ENCODE measurements at places on chromosomes 3 and 15. TPM values are rescaled to one million over a fixed set of nuclear protein-coding genes. Genes with fewer than 3 reads are reported as not detected.

- DNase-seq = no peak
Observed at GRCh38 chr3:68958932-68959331, 26.6 kb upstream of the TAFA4 start.

RTP1 gene
- total RNA-seq = not detected

GASK1A gene
- total RNA-seq = not detected

GRCh38 chr3:139134678-139135372 lies 90.1 kb upstream of the PRR23C start:
- no peak for DNase-seq

- DNase-seq = no peak
Observed at GRCh38 chr15:40313531-40314398, 6.0 kb upstream of the PLCB2 start.

DNA sequence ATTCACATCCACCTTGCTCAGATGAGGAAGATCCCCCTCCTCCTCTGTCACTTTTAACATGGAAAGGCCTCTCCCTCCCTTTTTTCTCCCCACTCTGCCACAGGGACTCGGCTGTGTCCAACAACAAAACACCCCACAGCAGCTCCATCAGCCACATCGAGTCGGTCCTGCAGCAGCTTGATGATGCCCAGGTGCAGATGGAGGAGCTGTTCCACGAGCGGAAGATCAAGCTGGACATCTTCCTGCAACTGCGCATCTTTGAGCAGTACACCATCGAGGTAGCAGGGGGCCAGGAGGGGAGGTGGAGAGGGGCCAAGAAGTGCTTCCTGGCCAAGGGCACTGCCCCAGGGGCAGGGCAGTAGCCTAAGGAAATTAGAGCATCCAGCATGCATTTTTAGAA lies 331.7 kb upstream of the UMPS start:
- DNase-seq = no peak

- DNase-seq = no peak
Observed at GRCh38 chr3:139534455-139534812, 5.1 kb downstream of the RBP1 start.

TNFAIP8L3 gene
- 19.1 TPM for total RNA-seq

DNA sequence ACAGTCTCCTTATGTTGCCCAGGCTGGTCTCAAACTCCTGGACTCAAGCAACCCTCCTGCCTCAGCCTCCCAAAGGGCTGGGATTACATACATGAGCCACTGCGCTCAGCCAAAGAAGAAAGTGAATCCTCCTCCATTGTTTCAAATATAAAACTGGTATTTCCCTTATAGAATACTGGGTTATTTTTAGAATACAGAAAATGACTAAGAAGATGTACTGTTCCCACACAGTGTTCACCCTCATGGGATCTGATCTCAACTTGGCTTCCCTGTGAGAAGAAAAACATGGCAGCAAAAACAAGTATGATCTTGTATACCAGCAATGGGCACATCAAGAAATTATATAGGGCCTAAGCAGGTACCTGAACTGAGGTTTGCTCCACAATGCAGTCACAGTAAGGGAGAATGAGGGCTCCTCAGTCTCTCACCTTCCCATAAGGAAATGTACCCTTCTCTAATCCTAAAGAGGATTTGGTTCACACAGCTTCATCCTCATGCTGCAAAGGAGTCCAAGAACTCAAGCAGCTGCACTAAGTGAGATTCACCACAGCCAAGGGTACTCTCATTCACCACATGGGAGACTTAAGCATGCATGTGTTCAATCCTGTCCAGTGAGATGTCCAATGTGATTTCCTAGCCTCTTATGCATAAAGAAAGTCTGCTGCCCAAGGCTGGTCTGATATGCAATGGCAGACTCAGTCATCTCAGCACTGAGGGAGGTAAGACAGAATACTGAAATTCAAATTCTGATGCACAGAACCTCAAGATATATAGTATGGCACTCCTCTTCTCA lies 25.8 kb downstream of the USP4 start:
- no peak for DNase-seq

DNA sequence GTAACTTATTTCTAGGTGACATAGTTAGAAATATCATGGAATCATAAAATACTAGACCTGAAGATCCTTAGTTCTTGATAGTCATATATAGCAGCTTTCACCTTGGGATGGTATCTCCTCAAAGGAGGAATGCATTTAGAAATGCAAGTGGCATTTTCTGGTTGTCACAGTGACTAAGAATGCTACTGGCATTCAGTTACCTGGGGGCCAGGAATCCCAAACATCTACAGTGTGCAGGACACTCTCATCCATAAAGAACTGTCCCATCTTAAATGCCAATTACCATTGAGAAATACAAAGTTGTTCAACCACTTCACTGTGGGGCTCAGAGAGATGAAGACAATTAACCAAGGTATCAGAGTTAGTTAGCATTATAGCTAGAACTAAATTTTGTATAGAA lies 36.7 kb downstream of the MYH15 start:
- no peak for DNase-seq

- no peak for DNase-seq
Observed at GRCh38 chr15:39269352-39269751, 311.5 kb upstream of the THBS1 start.

- no peak for DNase-seq
Observed at GRCh38 chr3:53044371-53044710, 1.5 kb downstream of the SFMBT1 start.

GRCh38 chr15:77030048-77030927 lies 35.4 kb downstream of the PSTPIP1 start:
- no peak for DNase-seq

GRCh38 chr3:115977866-115978265 lies 354.6 kb downstream of the GAP43 start:
- DNase-seq = no peak

GXYLT2 gene
- total RNA-seq = 4.8 TPM

PTH1R gene
- not detected for total RNA-seq

- no peak for DNase-seq
Observed at GRCh38 chr3:32438596-32439344, 47.1 kb downstream of the CMTM7 start.

DNA sequence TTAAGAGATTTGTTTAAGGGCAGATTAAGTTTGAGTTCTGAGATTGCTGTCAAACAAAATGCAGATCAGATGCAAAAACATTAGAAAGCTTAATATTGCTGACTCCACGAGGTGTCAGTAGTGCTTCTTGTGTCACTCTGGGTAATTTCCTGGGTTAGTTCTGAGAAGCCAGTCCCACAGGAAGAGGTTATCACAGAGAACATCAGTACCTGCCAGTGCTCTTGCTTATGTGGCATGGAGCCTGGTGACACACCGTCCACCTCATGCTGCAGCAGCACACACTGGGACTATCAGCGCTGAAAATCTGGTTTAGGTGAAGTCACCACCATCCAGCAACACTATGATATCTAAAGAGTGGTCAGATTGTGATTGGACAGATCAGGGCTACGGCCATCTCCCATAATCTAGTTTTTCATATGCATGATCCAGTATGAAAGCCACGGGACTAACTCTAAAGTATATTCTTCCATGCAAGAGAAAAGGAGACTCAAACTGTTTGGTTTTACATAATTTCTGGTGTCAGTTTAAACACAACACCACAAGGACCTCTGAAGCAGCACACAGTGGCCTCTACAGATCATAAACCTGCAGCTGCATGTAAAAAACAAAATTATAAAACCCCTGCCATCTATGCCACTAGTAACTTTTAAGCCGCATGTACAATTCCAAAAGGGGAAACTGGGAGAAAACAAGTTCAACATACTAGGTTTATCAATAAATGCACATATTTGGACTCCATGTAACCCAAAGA lies 36.1 kb upstream of the MYO5C start:
- DNase-seq = peak; percentile 41

GRCh38 chr3:49807431-49808114 lies 4.5 kb downstream of the INKA1 start:
- no peak for DNase-seq

DNA sequence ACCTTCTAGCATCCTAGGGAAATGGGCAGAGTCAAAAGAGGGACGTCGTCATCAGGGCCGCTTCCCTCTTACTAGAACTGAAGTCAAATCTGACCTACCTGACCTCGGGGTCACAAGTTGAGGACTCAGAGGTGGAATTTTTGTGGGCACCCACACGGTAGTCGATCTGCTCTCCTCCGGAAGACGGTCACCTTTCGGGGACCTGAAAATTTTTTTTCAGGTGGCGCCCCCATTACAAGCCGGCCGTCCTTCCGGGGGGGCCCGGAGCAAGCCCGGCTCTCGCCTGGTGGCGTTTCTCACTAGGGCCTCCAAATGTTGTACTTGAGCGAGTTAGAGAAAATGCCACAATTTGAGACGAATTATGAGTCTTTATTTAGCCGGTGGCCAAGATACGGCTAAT lies 157.5 kb upstream of the FRG2C start:
- no peak for DNase-seq

DNA sequence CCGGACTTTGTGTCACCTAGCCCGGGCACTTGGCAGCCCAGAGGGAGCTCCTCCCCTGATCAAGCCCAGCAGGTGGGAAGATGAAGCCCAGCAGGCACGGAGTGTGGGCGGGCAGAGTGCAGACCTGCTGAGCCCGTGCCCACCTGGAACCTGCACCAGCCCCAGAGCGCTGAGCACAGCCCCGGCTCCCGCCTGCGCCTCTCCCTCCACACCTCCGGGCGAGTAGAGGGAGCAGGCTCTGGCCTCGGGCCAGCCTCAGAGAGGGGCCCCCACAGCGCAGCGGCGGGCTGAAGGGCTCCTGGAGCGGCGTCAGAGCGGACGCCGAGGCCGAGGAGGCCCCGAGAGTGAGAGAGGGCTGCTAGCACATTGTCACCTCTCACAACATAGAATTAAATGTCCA lies 257.7 kb downstream of the VGLL3 start:
- DNase-seq = no peak

- DNase-seq = no peak
Observed at GRCh38 chr15:39843565-39843964, 60.9 kb upstream of the FSIP1 start.

- DNase-seq = no peak
Observed at GRCh38 chr15:73050561-73051295, 1.5 kb upstream of the NEO1 start.

DNA sequence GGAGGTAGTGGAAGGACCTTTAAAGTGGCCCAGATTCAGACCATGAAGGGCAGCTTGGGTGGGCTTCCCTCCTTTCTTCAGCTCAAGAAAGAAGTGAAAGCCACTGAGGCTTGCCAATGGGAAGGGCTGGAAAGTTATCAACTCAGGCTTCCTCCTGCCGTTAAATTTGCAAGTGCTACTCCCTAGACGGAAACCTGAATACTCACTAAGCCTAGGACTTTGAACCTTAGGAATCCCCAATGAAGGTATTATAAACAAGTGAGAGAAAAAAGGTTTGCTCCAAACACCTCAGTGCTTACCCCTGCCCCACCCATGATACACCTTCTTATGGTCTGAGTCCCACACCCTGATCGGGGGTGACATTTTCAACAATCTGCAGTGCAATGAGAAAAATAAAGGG lies 396.4 kb downstream of the SHQ1 start:
- no peak for DNase-seq

MST1R gene
- total RNA-seq = 0.18 TPM

PLXNB1 gene
- 35.4 TPM for total RNA-seq

GORASP1 gene
- 67.0 TPM for total RNA-seq

- DNase-seq = no peak
Observed at GRCh38 chr15:99117563-99118257, 12.8 kb downstream of the SYNM start.

GRCh38 chr3:25587094-25587493 lies 77.6 kb downstream of the TOP2B start:
- no peak for DNase-seq

DNA sequence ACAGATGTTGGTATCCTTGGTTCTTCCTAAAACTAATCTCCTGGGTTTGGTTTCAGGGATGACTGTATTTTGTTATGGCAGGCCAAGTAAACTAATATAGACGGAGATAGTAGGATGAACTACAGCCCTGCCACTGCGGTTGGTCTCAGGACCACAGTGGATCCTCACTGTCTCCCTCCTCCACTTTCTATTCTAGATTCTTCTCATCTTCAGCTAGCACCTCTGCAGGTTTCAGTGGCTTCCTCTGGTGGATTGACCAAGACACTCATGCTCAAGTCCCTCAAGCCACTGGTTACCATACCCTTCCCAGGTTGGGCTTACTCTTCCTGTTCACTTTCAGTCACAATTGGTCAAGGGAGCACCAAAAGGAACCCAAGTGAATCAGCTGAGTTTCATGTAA lies 71.1 kb upstream of the CLDN18 start:
- DNase-seq = no peak

GRCh38 chr15:90750186-90750585 lies 33.0 kb downstream of the BLM start:
- no peak for DNase-seq

DNA sequence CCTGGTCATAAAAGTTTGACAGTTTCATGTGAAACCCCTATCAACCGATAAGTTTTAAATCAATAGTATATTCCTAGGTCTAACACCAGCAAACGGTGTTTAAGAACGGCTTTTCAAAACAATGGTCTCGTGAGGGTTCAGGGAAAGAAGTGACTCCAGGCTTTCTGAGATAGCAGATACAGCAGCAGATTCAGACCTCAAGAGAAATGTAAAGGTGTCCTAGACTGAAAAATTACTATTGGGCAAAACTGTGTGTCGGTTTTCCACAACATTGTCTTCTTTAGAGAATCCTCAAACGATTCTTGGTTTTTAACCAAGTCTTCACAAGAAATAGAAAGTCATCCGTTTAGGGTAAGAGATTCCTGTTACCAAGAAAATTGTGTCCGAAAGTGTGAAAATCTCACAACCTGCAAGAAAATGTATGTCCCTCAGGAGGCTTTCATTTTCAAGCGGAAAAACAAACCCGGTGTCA lies 1.2 kb downstream of the SETD2 start:
- DNase-seq = no peak

ANP32A gene
- 100 TPM for total RNA-seq

SEMA3F gene
- total RNA-seq = 95.6 TPM

GRCh38 chr3:13976469-13976868 lies 96.6 kb upstream of the WNT7A start:
- DNase-seq = no peak

DNA sequence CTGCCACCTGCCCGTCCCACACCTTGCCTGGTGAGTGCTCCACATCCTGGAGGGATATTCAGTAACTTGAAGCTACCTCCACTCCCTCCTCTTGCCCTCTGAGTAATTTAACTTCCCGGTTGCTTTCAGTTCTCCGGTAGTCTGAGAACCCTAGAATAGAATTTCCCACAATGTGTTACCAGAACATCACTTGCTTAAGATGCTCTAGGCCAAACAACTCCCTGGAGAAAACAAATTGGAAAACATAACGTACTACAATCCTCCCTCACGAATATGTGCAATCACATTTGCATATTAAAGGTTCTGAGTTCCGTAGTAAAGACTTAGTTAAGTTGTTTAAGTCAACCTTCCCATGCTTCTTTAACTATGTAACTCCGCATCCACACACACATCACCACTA lies 44.8 kb downstream of the SLCO2A1 start:
- no peak for DNase-seq

ADGRG7 gene
- total RNA-seq = not detected

DNA sequence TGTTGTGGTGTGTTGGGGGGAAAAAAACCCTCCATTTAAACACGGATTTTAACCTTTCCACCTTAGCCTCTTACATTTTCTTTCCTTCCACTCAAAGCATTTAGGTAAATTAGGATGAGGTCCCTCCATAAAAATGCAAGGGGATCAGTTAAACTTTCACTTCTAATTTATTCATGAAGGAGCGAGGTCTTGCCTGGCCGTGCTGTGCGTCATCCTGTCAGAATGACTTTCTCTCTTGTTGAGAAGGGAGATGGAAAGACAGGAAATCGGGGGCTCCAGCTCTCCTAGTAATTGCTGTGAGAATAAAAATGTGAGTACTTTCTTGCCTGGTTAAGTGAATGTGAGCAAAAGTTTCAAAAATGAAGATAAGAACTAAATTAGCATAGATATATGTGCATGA lies 962.3 kb upstream of the NR2F2 start:
- DNase-seq = no peak

All from glomerular endothelial cell (primary cell).